ENCODE measurements at places on chromosomes 16 and 17.

- DNase-seq = no peak
Observed at GRCh38 chr17:82195675-82196672, 16.7 kb downstream of the CCDC57 start.

- DNase-seq = no peak
Observed at GRCh38 chr17:45333702-45334092, 16.9 kb upstream of the MAP3K14 start.

DNA sequence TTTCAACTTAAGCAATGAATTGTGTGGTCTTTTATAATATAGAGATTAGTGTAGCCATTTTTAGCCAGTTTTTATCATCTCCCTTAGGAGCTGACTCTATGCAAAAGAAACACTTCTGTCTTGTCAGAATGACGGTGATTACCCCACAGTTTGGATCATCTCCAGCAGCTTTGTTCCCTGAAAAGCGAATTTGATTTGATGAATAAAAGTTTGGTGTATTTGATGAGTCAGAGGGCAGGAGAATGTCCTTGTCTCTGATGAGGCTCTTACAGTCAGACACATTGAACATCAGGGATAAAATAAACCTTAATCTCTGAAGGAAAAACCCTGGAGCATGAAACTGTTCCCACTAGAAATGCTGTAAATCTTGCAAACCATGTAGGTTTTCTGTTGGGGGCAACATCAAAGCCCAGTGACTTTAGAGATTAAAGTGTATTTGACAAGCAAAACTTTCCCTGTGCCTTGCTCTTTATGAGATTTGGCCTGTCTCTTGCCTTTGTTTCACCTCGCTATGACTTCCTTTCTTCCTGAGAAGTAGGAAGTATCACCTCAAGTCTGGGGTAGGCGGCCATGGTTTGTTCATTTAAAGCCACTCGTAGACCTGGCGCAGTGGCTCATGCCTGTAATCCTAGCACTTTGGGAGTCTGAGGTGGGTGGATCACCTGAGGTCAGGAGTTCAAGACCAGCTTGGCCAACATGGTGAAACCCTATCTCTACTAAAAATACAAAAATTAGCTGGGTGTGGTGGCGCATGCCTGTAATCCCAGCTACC is 209.3 kb downstream of the FTO start:
- no peak for DNase-seq

DNA sequence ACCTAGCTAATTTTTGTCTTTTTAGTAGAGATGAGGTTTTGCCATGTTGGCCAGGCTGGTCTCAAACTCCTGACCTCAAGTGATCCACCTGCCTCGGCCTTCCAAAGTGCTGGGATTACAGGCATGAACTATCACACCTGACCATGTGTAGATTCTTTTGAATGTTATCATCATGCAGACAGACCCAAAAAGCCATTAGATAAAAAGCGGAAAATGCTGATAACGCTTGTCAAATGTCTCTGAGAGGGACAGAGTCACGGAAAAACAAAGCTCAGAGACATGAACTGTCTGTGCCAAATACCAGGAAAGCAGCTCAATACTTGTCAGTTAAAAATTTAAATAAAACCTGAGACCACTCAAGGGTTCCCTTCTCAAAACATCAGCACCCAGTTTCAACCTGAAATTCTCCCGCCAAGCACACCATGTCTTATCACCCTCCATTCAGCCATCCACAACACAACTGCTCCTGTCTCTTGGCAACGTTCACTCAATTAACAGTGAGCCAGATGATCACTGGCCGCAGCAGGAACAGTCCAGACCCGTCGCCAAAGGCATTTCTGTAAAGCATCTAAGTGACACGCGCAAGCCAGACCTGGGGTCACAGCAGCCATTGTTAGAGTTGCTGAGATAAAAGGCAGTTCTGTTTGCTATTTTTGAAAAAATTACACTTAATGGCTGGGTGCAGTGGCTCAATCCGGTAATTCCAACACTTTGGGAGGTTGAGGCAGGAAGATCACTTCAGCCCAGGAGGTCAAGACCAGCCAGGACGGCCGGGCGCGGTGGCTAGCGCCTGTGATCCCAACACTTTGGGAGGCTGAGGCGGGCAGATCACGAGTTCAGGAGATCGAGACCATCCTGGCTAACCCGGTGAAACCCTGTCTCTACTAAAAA is 29.7 kb downstream of the FANCA start:
- DNase-seq = no peak

DNA sequence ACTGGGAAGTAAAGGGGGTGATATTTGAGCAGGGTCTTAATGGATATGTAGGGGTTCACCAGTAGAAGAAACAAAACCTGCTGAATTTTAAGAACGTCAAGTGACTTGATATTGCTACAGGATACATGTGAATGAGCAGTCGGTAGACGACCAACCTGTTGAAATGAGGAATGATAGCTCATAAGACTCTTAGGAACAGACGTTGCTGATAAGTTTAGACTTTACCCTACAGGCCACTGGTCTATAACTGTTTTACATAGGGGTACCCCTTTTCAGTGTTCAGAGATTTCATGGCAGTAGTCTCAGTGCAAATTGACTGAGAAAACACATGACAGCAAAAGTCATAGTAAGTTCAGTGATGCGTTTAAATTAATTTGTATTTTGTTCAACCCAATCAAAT is 45.9 kb downstream of the TMEM114 start:
- DNase-seq = no peak
